ENCODE measurements at places on chromosomes 6 and 20. TPM values are rescaled to one million over a fixed set of nuclear protein-coding genes. Genes with fewer than 3 reads are reported as not detected.
A peak's percentile ranks its signal among the peaks of the same experiment; 100 is the strongest.

Gene STK4
- total RNA-seq = 157 TPM

Gene SGK2
- total RNA-seq = 1.7 TPM

Gene NUDT3
- total RNA-seq = 9.2 TPM

Gene OR2H2
- total RNA-seq = not detected

Gene CDC25B
- 84.1 TPM for total RNA-seq

Gene SLC22A2
- total RNA-seq = not detected

DNA sequence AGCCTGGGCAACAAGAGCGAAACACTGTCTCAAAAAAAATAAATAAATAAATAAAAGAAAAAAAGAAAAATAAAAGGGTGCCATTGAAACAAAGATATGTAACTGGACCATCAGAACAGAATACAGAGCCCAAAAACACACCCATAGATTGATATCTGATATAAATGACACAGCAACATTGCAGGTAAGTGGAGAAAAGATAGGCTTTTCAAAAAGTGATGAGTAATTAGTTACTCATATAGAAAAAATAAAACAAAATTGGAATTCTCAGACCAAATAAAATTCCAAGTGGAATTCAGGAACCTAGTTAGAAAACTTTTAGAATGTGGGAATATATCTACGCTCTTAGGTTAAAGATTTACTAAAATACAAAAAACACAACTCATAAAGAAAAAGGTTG, 60.6 kb upstream of the CHD6 start:
- DNase-seq = no peak

DNA sequence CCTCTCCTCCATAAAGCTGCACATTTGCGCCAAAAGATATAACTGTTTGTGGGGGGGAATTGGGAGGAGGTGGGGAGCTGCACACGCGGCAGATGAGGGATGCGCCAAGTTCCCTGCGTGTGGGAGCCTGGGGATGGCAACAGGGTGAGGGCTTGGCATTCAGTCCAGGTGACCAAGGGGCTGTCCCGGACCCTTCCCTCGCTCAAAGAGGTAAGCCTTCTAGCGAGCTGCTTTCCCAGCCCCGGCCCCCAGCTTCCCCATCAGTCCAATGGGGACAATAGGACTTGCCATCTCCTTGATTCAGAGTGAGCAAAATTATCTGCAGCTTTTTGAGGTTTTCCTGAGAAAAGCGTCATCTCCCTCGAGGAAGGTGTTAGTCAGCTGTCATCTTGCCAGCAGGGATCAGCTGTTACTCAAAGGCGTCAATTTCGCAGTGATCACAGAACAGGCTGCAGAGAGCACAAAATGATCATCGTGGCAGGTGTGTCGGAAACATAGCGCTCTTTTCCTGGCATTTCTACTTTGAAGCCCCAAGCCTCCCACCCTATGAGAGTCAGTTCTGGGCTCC, 21.3 kb downstream of the ZNF831 start:
- DNase-seq = no peak

DNA sequence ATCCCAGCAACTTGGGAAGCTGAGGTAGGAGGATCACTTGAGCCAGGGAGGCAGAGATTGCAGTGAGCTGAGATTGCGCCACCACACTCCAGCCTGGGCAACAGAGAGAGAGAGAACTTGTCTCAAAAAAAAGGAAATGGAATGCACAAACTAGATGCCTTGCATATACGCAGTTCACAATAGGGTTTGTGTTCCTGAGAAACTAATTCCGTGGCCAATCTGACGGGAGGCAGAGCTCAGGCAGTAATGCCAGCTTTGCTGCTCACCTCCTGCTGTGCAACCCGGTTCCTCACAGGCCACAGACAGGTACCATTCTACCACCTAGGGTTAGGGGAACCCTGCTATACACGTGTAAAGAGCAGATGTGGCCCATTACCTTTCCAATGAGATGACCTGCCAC, 1.4 kb downstream of the CDK5RAP1 start:
- no peak for DNase-seq

GRCh38 chr6:13927203-13927602, 2.5 kb downstream of the RNF182 start:
- DNase-seq = no peak

DNA sequence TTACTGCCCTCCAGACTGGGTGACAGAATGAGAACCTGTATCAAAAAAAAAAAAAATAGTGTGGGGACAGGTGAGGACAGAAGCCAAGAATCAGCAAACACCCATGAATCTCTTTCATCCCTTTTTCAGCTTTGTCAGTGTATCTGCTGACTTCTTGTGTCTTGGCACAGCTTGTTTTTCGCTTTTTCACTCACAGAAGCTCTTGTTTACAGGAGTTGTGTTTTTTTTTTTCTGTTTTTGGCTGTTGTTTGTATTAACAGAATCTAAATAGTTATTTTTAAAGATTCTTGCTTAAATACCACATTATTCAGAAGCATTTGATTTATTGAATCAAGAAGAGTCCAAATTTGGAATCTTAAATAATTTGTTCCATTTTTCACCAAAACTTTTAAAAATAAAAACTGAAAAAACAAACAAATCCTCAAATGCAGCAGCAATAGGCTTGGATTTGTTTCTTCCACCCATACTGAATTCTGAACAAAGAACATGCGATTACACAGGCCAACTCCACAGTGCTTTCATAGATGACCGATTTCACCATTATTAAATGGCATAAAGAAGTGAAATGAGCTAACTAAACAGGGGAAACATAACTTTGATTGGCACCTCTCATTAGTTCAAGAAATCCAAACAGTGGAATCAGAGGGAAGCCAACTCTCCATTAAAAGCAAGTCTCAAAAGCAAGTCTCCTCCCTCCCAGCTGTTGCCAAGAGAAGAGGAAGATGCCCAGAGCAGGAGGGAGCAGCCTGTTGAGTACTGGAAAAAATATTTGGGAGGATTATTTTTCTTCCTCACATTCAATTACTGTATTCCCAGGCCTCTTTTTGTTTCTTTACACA, 27.2 kb upstream of the GPR63 start:
- DNase-seq = no peak

DNA sequence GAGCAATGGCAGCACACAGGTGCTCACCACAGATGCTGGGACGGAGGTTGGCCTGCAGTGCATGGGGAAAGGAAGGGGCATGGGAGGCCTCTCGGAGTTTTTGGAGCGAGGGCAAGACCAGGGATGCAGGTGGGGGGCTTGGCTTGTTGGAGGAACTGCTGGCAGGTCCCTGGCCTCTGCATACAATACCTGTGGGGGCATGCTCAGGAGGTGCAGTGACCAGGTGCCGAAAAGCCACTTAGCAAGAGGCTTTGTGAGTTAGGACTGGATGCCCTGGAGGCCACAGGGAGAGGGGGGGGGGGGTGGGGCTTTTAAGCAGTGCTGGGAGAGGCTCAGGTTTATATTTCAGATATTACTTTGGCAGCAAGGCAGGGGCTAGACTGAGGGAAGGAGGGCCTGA, 142.7 kb downstream of the F13A1 start:
- no peak for DNase-seq

DNA sequence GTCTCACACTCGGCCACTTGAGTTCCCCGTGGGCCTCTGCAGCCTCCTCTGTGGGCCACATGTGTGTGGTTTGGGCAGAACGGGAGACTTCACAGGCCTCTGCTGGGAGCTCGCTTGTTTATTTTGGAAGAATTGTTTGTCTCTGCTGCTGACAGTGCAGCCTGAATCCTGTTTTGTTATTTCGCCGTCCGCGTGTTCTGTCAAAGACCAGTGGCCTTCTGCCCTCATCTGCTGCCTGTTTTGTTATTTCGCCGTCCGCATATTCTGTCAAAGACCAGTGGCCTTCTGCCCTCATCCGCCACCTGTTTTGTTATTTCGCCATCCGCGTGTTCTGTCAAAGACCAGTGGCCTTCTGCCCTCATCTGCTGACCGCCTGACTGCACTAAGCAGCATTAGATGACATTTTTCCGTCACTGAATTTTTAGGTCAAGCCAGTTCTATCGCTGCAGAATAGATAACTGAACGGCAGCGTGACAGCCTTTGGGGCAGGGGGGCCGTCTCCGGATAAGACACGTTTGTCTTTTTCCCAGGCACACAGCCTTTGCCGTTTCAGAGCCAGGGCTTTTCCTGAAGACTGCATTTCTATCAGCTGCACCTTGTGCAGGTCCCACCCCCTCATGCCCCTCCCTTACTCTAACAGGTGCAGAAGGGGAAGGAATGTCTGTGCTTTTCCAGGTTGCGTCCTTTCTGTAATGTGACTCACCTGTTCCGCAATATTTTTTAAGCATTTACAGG, 158.5 kb upstream of the AFDN start:
- no peak for DNase-seq

DNA sequence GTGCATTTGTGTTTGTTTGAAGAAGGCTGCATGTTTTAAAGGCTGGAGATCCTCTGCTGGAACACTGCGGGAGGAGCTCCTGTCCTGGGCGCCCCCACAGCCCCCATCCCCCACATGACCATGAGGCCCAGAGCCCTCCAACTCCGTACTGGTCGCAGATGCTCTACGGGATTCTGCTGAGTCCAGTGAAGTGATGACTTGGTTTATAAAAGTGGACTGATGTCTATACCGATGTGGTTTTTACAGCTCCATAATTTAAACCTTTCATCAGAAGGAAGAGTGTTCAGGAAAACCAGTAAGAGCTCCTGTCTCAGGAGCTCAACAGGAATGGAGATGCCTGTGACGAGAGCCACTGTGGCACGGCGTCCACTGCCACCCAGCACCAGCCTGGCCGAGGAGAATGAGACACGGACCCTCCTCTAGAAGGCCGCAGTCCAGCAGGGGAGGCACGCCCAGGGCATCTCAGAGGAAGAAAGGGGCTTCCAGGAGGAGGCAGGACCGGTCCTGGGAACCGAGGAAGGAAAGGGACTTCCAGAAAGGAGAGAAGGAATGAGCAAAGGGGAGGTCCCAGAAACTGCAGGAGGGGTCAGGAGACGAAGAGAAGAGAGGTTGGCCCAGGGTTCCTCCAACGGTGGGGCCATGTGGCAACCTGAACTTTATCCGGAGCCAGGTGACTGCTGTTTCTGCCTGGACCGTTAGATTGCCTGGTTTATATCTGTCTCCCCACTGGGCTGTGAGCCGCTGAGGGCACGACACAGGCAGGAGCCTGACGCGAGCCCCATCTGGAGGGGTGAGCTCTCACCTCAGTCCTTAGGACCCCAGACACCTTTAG, 26.9 kb downstream of the BFSP1 start:
- no peak for DNase-seq

GRCh38 chr6:24689964-24690363, 23.1 kb downstream of the ACOT13 start:
- DNase-seq = no peak

DNA sequence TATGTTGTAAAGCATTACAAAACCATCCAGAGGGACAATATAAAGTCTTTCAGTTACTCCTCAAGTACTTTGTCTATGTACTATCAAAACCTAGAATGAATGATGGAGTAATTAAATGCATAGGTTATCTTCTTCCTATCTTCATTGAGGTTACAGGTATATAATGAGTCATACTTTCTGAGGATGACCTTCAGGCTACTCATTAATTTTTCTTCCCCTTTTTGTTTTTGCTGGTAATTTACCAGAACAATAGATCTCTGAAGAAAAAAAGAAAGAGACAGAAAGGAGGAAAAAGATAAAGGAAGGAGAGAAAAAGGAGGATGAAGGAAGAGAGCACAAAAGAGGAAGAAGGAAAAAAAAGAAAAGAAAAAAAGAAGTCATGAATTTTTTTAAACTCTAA, 398.4 kb downstream of the TBC1D32 start:
- no peak for DNase-seq

GRCh38 chr6:153192943-153193885, 62.1 kb upstream of the RGS17 start:
- no peak for DNase-seq

- DNase-seq = peak; percentile 90
These were observed 717 bp downstream of the MRPL14 start for GRCh38 chr6:44126320-44127149.

DNA sequence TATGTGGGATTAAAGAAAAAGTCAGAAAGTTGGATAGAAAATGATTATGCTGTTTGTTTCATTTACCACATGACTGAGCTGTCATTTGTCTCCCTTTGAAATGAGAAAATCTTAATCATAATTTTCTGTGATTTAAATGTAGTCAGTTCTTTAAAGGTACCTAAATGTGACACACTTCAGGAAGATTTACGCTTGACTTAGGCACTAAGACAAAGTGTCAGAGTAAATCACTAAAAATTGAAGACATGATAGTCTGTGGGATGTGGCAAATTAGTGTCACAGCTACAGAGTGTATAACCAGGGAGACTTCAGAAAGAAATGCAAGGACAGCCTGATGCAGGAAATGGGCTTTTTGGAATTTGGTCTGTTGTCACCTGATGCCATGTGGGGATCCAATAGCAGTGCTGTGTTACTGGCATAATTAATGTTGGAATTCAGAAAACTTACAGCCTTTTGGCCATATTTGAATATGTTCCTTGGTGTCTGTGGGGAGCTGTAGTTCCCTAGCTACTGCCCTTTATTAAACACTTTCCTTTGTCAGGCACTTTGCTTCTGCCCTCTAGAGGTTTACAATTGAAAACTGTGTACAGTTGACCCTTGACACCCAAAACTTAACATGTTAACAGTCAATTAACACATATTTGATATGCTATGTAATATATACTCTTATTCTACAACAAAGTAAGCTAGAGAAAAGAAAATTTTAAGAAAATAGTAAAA, 493.8 kb downstream of the UTRN start:
- no peak for DNase-seq

- DNase-seq = no peak
These were observed 80.5 kb downstream of the VEGFA start for GRCh38 chr6:43850314-43851203.

DNA sequence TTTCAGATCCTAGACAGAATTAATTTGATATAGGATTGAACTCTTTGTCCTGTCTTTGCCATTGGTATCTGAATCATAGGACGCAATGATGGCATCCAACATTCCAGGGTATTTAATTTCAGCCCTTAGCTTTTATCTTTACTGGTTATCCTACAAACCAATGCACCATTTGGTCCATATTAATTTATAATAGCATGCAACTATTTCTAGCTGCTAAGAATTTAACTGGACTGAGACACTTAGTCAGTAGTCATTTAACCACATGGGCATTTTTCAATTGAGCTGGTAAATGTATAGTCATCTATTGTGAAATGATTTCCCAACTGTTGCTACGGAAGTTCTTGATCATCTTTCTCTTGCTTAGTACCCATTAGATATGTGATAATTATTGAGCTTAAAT, 141.1 kb downstream of the CD164 start:
- DNase-seq = no peak

GRCh38 chr6:38015341-38015740, 195.8 kb downstream of the ZFAND3 start:
- DNase-seq = no peak

DNA sequence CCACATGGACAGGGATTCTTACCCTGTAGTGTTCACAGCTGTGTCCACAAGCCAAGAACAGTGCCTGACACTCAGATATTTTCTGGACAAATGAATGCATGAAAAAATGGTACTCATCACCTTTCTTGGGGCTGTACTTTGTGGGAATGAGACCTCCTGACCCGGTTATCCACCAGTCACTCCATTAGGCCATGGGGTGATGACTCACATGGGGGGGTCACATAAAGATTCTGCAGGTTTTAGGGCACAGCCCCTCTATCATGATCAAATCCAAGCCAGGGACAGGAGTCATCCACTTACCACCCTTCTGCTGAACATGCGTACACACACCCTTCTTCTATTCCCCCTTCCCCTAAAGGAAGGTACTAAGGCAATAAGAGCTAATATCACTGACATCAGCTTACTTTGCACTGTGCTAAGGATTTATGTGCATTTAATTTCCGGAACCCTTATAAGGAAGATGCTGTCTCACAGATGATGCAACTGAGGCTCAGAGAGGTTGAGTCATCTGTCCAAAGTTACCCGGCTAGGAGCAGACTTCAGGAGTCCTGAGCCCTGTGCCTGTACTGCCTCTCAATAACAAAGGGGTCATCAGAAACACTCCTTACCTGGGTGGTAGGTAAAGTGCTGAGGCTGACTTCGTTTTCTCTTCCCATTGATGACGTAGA, 107.8 kb downstream of the NFATC2 start:
- DNase-seq = no peak

- DNase-seq = no peak
These were observed 270.8 kb downstream of the CDKAL1 start for GRCh38 chr6:20805021-20805420.
